T follicular helper cell (primary cell): ENCODE measurements at places on chromosomes 7 and 10.

- no peak for DNase-seq
Measured at GRCh38 chr10:98172495-98172894, 38.0 kb downstream of the R3HCC1L start.

GRCh38 chr10:104485632-104486031 lies 132.0 kb downstream of the CFAP58 start:
- DNase-seq = no peak

DNA sequence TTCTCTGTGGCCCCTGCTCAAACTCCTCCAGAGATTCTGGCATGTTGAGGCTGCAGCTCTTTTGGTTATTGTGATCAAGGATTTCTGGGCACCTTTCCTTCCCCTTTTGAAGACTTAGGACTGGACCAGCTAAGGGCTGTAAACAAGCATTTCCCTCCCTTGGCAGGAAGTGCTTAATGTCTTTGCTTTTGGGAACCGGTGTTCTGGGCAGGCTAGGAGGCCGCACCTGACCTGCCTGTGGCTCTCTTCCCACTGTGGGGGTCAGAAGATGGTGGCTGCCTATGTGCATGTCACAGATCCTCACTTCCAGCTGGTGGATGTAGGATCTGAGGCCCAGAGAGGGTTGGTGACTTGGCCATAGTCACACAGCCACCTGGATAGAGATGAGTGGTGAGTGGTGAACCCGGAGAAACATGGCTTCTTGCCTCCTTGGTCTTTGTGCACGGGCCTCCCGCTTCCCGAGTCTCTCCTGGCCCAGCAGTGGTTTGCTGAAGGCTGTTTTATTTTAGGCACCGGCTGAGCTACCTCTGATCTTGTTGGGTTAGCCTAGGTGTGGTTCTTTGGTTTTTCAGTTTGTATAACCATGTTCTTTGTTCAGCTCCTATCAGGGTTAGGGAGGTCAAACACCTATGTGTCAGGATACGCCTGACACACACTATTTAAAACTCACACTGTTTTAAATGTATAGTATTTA lies 82.0 kb downstream of the GRK5 start:
- no peak for DNase-seq

- DNase-seq = no peak
Measured at GRCh38 chr10:115082506-115082905, 10.7 kb upstream of the ATRNL1 start.

DNA sequence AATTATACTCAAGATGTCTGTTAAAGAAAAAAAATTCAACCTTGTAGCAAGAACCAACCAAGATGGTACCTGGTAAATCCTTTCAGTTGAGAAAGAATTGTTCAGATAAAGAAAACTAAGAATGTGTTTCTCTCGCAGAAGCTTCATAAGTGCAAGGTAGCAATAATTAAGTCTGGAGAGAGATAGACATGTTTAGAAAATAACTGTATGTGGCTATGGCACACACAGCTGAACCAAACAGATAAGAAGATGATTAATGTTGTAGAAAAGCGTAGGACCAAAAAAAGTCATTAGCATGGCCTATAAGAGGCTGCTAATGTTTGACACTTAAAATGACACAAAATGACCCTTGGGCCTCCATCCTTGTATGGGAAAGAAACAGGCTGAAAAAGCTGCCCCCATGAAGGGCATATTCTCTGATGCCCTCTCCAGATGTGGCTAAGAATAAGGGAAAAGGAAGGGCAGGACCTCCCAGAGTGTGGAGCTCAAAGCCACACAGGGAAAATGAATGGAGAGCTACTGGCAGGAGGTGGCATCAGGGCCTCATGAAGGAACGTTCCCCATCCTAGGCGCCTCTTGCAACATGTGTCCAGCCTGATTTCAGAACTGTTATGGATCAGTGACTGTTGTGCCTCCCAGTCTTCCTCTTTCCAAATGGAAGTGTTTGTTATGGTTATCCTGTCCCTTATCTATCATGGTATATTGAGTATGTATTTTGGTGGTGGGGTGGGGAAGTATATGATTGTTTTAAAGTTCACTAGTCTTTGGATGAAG lies 30.7 kb downstream of the TLL2 start:
- no peak for DNase-seq

DNA sequence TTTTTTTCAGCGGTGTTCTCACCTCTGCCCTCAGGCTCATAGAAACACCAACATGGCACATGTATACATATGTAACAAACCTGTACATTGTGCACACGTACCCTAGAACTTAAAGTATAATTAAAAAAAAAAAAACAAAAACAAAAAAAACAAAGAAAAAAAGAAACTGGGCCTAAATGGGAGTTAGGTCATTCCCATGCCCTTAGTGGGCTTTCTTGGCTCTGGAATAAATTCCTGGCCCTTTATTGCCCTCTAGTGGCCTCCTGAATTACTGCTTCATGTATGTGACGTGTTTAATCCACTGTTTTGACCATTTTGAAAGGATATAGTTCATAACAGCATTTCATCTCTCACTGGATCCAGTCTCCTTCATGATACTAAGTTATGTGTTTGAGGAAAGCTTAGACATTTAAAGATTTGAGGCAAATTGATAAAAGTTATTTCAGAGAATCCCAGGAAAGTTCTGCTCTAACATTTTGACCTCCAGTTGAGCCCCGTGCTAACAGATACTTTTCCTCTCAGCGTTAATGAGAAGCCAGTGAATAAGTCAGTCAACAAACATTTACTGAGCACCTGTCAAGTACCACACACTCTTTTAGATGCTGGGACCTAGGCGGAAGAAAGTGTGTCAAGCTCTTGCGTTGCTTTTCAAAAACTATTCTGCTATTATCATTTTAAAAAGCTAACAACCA lies 54.7 kb upstream of the SYPL1 start:
- no peak for DNase-seq
